ENCODE measurements at places on chromosomes 7 and 10.

GRCh38 chr10:78749898-78750297, 318.9 kb upstream of the ZMIZ1 start:
- no peak for DNase-seq

DNA sequence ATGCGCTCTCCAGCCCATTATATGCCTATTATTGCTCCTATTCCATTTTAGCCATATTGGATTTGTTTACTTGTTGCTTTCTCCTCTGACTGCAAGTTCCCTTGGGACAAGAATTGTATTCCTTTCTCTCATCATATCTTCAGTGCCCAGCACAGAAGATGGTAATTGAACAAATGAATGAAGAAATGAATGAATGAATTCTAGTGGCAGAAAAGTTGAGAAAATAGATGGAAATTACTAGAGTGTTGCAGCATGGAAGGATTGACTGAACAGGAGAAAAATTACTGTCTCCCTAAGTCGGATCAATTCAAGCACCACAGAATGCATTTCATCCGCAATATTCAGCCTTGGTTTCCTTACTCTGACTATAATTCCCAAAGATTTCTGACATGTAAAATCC, 1243.2 kb downstream of the SORCS1 start:
- DNase-seq = no peak

GRCh38 chr7:131012477-131013031, 278.5 kb upstream of the KLF14 start:
- no peak for DNase-seq

- peak; percentile 67 for DNase-seq
Observed at GRCh38 chr7:117119192-117119924, 166.1 kb downstream of the ST7 start.

DNA sequence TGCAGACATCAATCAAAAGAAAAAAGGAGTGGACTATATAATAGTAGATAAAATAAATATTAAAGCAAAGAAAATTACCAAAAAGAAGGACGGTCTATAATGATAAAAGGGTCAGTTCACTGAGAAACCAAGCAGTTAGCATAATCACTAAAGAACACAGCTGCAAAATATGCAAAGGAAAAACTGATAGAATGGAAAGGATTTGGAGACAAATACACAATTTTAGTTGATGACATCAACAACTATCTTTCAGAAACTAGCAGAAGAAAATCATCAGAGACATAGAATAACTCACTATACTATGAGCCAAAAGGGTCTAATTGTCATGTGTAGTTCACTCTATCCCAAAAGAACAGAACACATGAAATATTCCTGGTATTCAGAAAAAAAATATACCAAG, 316.4 kb upstream of the IGFBP3 start:
- no peak for DNase-seq

- no peak for DNase-seq
Observed at GRCh38 chr10:17413876-17414275, 40.5 kb downstream of the ST8SIA6 start.

DNA sequence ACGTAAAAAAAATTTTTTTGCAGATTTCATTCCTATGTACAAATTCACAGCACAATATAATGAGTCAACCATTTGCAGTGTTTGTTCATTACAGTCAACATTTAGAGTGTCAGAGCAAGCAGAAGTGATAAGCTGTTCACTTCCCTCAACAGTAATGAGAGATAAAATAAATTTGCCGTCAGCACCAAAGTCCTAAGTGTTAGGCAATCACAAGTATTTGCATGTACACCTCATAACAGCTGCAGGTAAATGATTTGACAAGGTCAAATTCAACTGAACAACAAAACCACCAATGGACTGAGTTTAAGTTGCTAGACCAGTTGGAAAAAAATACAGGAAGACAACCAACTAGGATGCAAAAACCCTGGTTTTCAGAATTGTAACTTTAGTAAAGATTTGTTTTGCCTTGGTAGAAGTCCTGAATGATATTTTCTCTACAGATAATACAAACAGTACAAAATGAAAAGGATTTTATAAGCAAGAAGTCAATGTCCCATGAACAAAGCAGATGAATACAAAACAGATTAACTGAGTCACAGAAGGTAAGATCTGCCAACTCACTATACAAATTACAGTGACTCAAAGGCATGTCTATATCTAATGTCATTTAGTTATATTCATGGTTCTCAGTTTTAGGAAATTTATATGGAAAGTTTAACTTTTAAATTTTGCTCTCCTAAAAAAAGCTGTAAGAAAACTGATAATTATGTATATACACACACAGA, 10.4 kb downstream of the RAPGEF5 start:
- DNase-seq = no peak

DNA sequence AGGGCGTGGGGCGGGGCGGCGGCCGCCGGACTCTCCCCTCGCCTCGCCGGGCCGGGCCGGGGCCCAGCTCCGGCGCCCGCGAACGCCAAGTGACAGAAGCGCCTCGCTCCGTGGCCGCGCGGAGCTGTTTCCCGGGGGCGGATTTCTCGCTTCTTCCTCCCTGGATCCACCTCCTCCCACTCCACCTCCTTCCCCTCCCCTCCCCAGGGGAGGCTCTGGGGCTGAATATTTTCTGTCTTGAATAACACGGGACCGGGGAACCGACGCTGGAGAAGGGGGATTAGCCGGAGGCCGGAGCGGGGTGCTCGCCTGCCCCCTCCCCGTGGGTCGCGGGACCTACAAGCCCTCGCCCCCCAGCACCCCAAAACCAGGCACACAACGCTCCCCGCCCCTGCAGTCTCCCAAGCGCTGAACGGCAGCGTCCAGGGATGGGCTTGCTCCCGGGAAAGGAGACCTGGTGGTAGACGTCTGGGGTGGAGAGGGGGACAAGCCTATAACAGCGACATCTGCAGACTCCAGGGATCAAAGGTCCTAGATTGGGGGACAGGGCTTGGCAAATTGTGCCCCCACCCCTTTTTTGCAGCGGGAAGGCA, at the start of gene ARHGAP21:
Gene ARHGAP21 (minus strand): TSS at position 100 of the 593 bp plus-strand sequence. CDS start 1,988 bp downstream, outside the sequence.
- DNase-seq = peak; percentile 19

- no peak for DNase-seq
Observed at GRCh38 chr7:101952355-101953247, 135.2 kb downstream of the CUX1 start.

DNA sequence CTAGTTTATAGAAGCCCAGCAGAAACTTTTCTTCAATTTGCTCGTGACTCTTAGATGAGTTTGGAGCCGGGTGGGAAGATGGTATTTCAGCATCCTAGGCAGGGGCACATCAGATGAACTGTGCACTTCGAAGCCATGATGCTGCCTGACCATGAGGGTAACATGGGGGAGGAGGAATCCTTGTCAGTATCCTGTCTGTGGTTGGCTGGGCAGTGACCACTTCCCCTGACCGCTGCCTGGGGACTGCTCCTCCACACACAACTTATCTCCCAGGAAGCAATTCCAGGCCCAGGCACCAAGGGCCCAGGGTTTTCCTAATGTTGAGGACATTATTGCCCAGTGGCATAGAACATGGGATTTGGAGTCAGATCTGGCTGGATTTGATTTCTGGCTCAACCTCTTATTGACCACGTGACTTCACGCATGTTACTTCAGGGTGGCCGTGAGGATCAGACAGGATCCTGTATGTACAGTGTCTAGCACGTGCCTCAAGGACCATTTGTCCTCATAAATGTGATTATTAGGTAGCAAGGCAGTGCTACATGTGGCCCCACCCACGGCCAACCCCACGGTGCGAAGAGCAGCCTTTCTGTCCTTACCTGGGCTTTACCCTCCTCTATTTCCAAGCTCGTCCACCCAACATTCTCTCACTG, 65.2 kb downstream of the PTPRE start:
- DNase-seq = no peak

DNA sequence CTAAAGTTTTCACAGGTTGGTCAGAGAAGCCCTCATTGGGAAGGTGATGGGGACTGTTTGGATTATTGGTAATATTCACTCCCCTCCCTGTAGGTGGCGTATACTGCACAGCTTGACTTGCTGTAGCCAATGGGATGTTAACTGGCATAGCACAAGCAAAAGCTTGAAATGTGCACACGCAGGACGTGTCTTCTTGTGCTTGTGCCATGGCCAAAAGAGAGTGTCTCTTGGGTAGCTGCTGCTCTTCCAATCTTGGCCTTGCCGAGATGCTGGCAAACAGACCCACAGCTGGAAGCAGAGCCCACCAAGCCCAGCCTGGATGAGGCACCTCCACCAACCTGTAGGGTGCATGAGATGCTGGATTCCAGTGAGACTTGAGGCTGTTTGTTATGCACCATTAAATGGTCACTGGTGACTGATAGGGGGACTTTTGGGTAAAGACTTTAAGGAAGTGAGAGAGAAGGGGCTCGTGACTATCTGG, 266.0 kb downstream of the GRID1 start:
- no peak for DNase-seq

- DNase-seq = no peak
Observed at GRCh38 chr10:78512205-78512550, 478.5 kb downstream of the RPS24 start.

DNA sequence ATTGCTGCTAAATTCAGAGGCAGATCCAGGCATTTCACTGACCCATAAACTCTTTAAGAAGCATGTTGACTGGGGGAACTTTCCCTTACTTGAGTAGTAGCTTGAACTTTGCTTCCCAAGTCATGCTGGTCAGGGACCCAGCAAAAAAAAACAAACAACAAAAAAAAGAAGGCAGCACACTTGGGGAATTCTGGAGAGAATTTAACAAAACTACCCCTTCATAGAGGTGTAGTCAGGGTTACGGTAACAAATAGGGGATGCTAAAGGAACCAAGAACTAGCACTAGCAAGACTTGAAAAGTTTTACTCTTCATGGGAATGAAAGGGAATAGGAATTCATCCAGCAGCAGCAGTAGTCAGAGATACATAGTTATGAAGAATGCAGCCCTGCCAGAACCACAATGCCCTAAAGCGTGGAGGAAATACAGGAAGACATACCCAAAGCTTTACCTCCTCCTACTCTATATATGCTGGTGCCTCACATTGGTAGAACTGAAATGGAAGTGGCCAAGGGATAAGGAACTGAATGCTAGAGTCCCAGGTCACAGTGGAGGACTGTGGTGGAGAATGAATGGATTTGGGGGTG, 67.3 kb downstream of the PHYHIPL start:
- DNase-seq = no peak

- DNase-seq = no peak
Observed at GRCh38 chr10:31263903-31264302, 55.1 kb upstream of the ZEB1 start.

GRCh38 chr7:96416116-96416515, 94.2 kb upstream of the SLC25A13 start:
- DNase-seq = no peak

Measured in CD4-positive, alpha-beta T cell treated with Interleukin-4 for 4 hours (primary cell).